ENCODE measurements at places on chromosomes 6 and 20.

- DNase-seq, result no peak
Measured at GRCh38 chr20:36478137-36478905, 63.0 kb upstream of the MYL9 start.

- no peak for DNase-seq
Measured at GRCh38 chr6:38349795-38350194, 289.9 kb downstream of the BTBD9 start.

- no peak for DNase-seq
Measured at GRCh38 chr6:30643656-30644055, 3.3 kb upstream of the C6orf136 start.

DNA sequence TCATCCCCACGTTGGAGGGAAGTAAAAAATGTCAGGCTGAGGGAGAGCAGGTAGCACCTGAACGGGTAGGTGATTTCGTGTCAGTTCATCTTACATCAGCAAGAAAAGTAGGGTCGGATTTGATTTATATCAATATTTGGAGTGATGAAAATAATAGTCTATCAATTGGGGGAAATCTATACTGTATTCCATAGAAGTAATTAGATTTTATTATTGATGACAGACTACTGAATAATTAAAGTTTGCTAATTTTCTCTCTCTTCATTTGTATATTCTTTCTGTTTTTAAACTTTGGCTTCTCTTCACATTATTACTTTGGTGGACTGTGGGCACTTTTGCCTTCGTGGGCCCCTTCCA lies 78.4 kb downstream of the OLIG3 start:
- no peak for DNase-seq

GRCh38 chr6:43283905-43284304 lies 14.2 kb upstream of the SLC22A7 start:
- no peak for DNase-seq

- no peak for DNase-seq
Measured at GRCh38 chr6:15293674-15294073, 47.8 kb downstream of the JARID2 start.

DNA sequence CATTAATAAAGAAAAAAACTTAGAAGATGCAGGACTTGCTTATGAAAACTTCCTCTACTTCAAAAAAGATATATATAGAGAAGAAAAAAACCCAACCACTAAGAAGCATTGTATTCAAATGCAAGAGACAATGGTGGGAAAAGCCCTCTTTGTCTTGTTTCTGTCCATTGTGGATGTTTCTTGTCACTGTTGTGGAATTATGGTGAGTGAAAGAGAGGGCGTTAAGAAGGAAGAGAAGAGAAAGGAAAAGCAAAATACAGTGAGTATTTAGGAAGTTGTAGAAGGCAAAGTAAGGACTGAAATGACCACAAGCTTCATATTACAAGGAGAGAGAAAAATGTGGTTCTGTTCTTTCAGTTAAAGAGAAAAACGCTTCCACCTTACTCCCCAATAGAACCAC lies 14.1 kb upstream of the THBD start:
- no peak for DNase-seq
